ENCODE measurements at places on chromosomes 5 and 9. TPM values are rescaled to one million over a fixed set of nuclear protein-coding genes. Genes with fewer than 3 reads are reported as not detected.

The PCA3 gene
- 0.39 TPM for total RNA-seq

The IL13 gene
- not detected for total RNA-seq

The RASGRF2 gene
- 21.2 TPM for total RNA-seq

The TRPM6 gene
- total RNA-seq, result 1.9 TPM

The SLC6A19 gene
- 0.06 TPM for total RNA-seq

The LCN9 gene
- not detected for total RNA-seq
